Fibroblast of lung (primary cell): ENCODE measurements at places on chromosomes 4 and X. TPM values are rescaled to one million over a fixed set of nuclear protein-coding genes. Genes with fewer than 3 reads are reported as not detected.

The HGFAC gene
- not detected in 2 replicates for polyA plus RNA-seq

The MAN2B2 gene
- 24.8 and 27.2 TPM in 2 replicates for polyA plus RNA-seq

The KDR gene
- polyA plus RNA-seq: 0.05 and 0.12 TPM in 2 replicates

The BEND2 gene
- not detected in 2 replicates for polyA plus RNA-seq

GRCh38 chr4:11869191-11869870, 440.6 kb upstream of the HS3ST1 start:
- no peak for DNase-seq

- DNase-seq: no peak
These were observed 31.4 kb downstream of the MAGEB16 start for GRCh38 chrX:35829501-35829900.

GRCh38 chr4:156575430-156576073, 396.0 kb downstream of the PDGFC start:
- no peak for DNase-seq

DNA sequence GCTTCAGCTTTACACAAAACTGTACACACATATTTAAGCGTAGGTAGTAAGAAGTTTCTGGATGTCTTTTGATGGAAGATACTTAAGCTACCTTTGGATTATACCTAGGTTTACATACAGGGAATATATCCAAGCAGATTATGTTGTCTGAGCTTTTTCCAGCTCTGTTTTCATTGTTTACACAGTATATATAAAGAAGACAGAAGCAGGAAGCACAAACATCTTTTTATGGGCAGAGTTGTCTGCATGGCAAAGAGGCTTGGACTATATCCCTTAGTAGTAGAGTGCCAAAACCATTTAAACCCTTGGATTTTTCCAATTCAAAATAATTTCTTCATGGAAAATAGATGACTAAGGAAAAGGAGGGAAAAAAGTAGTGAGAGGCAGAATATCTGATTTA, 329.4 kb upstream of the AGA start:
- DNase-seq: no peak

DNA sequence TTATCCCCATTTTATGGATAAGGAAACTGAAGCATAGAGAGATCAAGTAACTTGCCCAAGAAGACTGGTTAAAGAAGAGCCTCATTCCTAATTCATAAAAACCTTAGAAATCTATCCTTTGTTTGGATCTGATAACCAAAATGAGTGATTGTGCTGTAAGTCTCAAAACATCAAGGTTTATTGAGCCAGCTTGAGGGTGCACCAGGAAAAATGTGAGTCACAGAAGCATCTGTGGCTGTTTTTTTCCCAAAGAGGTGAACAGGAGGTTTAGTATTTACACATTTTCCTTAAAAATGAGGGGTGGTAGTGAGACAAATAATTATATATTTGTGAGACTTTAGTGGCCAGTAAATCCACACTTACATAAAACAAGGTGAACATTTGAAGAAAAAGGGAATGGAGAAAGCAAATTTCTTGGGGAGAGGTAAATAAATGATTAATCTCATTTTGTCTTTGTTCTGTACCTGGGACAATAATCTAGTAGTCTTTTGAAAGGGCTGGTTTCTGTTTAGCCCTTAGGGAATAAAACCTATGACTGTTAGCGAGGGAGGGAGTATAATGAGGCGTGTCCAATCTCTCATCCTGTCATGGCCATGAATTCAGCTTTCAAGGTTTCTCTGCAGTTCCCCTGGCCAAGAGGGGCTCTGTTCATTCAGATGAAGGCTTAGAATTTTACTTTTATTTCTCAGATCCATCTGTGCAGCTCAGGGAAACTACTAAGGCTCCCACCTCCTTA, 12.2 kb upstream of the FMR1 start:
- no peak for DNase-seq

GRCh38 chr4:104492183-104492771, 2.4 kb downstream of the CXXC4 start:
- DNase-seq: peak; percentile 41
